ENCODE measurements at places on chromosomes 7 and 10. TPM values are rescaled to one million over a fixed set of nuclear protein-coding genes. Genes with fewer than 3 reads are reported as not detected.

- H3K4me3 ChIP-seq: no peak overlapping the region
- no peak for DNase-seq
- H3K4me1 ChIP-seq: no peaks in the 10 kb centered on the region
- no peaks in the 10 kb centered on the region for H3K27me3 ChIP-seq
- H3K27ac ChIP-seq: no peak overlapping the region
Measured at GRCh38 chr10:100128951-100129350, 47.3 kb upstream of the CPN1 start.

PLAC9 gene
- 24.1 TPM for total RNA-seq

GRCh38 chr10:103667356-103667755 lies 173.9 kb downstream of the NEURL1 start:
- H3K36me3 ChIP-seq: no peaks in the 10 kb centered on the region
- no peak for DNase-seq
- H3K4me1 ChIP-seq: peaks cover 41% of the 10 kb centered on the region
- H3K27me3 ChIP-seq: no peaks in the 10 kb centered on the region
- peak overlapping the region; percentile 25 for H3K27ac ChIP-seq

MLXIPL gene
- 11.1 TPM for total RNA-seq

GRCh38 chr7:138835087-138835486 lies 37.1 kb upstream of the ATP6V0A4 start:
- H3K4me3 ChIP-seq: no peak overlapping the region
- no peaks in the 10 kb centered on the region for H3K36me3 ChIP-seq
- DNase-seq: no peak
- peaks cover 7% of the 10 kb centered on the region for H3K4me1 ChIP-seq
- H3K27ac ChIP-seq: no peak overlapping the region

GRCh38 chr7:149791-150636 lies 42.4 kb upstream of the FAM20C start:
- H3K27ac ChIP-seq: peak overlapping the region; percentile 99
- H3K4me3 ChIP-seq: peak overlapping the region; percentile 77
- peak; percentile 91 for DNase-seq
- peaks cover 11% of the 10 kb centered on the region for H3K4me1 ChIP-seq

DNA sequence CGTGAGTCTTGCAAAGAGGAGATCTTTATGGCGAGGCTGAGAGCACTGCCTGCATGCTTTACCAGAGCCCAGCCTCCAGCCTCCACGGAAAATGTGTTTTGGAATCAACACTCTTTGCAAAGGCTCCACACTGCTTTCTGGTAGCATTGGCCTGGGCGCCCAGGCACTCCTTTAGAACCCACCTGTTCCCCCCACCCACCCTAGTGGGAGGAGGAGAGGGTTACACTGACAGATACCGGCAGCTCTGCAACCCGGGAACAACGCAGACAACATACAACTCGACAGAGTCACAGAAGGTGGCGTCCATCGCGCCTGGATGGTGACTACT lies 5.5 kb upstream of the MNX1 start:
- H3K4me3 ChIP-seq: no peak overlapping the region
- H3K27me3 ChIP-seq: peaks cover 98% of the 10 kb centered on the region
- DNase-seq: peak; percentile 19
- H3K4me1 ChIP-seq: peaks cover 14% of the 10 kb centered on the region
- no peaks in the 10 kb centered on the region for H3K36me3 ChIP-seq

GRCh38 chr7:96508371-96508770 lies 186.5 kb upstream of the SLC25A13 start:
- no peaks in the 10 kb centered on the region for H3K4me1 ChIP-seq
- H3K27me3 ChIP-seq: no peaks in the 10 kb centered on the region
- H3K4me3 ChIP-seq: no peak overlapping the region

- peaks cover 14% of the 10 kb centered on the region for H3K4me1 ChIP-seq
- DNase-seq: no peak
- H3K27ac ChIP-seq: no peak overlapping the region
Measured at GRCh38 chr10:129973674-129974059, 9.6 kb upstream of the EBF3 start.

ATP6V0A4 gene
- total RNA-seq: 2.4 TPM

DMBT1 gene
- total RNA-seq: 78.6 TPM

- no peak for DNase-seq
- peaks cover 21% of the 10 kb centered on the region for H3K27me3 ChIP-seq
- H3K4me3 ChIP-seq: no peak overlapping the region
- H3K36me3 ChIP-seq: no peaks in the 10 kb centered on the region
- H3K4me1 ChIP-seq: no peaks in the 10 kb centered on the region
Measured at GRCh38 chr10:1605999-1606940, 131.1 kb downstream of the ADARB2 start.

DNA sequence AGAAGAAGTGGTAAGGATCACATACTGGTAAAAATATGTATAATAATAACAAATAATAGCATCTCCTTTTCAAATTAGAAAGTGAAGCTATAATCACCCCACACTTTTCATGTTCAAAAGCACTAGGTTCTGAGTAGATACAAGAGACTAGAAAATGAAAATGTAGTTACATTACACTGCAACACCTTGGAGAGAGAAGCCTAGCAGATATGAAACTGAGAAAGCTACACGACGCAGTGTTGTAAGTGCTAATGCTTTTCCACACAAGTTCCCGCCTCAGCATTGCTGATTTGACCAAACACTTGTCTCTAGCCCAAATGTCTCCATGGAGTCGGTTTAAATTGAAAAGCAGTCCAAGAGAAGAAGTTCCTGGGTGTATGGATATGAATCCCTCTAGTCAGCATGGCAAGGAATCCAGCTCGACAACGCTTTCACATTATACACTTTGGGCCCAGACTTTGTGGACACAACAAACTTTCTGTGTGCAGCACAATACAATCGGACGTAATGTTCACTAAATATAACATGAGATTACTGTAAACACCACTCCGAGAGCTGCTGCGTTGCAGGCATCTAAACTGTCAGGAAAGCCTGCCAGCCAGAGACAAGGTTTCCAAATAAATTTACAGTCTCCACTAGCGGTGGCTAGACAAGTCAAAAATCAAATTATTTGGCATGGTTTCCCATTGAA lies 1.7 kb downstream of the PDE1C start:
- DNase-seq: no peak
- no peaks in the 10 kb centered on the region for H3K4me1 ChIP-seq
- H3K27me3 ChIP-seq: peaks cover 16% of the 10 kb centered on the region

DNA sequence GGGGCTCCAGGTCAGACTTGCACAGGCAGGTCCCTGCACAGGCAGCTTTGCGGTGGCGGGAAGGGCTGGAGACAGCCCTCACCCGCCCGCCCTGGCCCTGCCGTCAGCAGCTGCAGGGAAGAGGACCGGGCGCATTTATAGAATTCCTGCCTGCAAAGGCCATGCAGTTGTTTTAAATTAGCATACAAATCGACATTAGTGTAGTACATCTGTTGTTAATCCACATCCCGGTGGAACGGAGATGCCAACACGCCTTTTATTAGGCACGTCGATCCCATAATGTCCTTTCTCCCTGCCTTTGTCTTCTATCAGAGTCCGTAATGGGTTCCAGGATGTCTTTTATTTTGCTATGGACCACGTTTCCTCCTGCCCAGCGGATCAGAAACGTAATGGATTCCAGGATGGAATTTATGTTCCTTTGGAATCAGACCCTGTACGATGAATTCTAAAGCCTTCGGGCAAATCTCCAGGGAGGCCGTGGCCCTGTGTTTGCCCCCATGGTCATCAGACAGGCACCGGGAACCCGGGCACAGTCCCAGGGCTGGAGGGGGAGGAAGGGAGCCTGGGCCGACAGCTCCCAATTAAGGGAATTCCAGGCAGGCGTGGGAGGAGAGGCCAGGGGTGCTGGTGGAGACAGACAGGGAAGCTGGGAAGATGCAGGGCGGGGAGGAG lies 123.9 kb downstream of the COL26A1 start:
- no peak overlapping the region for H3K4me3 ChIP-seq

GRCh38 chr7:29563590-29564495 lies at the start of gene PRR15:
Gene PRR15, plus strand, starts transcription at chr7:29563835. Its CDS starts 2,495 bp downstream, at chr7:29566330.
- H3K27me3 ChIP-seq: peaks cover 74% of the 10 kb centered on the region
- no peak for DNase-seq
- no peak within 1 kb of the TSS for H3K27ac ChIP-seq
- peak within 1 kb of the TSS; percentile 53 for H3K4me3 ChIP-seq
- H3K4me1 ChIP-seq: peaks cover 35% of the 10 kb centered on the region

ENTPD1 gene
- 64.6 TPM for total RNA-seq

CYP3A7 gene
- 1.6 TPM for total RNA-seq

GRCh38 chr7:30975256-30975899 lies 11.6 kb downstream of the GHRHR start:
- no peak overlapping the region for H3K27ac ChIP-seq
- H3K27me3 ChIP-seq: no peaks in the 10 kb centered on the region
- H3K36me3 ChIP-seq: no peaks in the 10 kb centered on the region
- DNase-seq: no peak
- H3K4me3 ChIP-seq: no peak overlapping the region

- H3K27me3 ChIP-seq: no peaks in the 10 kb centered on the region
- no peak for DNase-seq
- H3K4me3 ChIP-seq: no peak overlapping the region
- no peaks in the 10 kb centered on the region for H3K36me3 ChIP-seq
- peaks cover 6% of the 10 kb centered on the region for H3K4me1 ChIP-seq
Measured at GRCh38 chr10:97508342-97508741, 9.6 kb downstream of the UBTD1 start.

TNRC18 gene
- 118 TPM for total RNA-seq

GRCh38 chr10:103102195-103102594 lies 90.9 kb downstream of the NT5C2 start:
- no peak overlapping the region for H3K27ac ChIP-seq
- no peaks in the 10 kb centered on the region for H3K4me1 ChIP-seq
- peaks cover 90% of the 10 kb centered on the region for H3K36me3 ChIP-seq

- no peaks in the 10 kb centered on the region for H3K27me3 ChIP-seq
- no peaks in the 10 kb centered on the region for H3K4me1 ChIP-seq
- peak; percentile 15 for DNase-seq
- H3K36me3 ChIP-seq: no peaks in the 10 kb centered on the region
Measured at GRCh38 chr10:46232666-46233065, 54.1 kb upstream of the ANTXRL start.

ANKRD1 gene
- total RNA-seq: 156 TPM

DNA sequence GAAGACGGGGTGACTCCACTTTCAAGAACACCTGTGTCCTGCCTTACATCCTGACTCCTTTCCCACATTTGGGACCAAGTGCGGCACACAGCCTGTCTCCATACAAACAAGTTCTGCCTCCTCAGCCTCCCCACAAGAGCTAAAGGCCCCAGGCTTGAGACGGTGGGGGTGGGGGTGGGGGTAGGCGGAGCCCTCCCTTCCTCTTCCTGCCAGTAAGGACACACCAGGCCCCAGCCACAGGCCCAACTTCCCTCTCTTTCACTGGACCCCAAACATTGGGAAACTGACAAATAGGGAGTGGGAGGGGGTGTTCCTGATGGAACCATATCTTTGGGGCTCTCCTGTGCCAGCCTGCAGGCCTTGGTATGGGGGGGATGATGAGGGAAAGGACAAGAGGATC lies 4.6 kb downstream of the CDK5 start:
- H3K36me3 ChIP-seq: no peaks in the 10 kb centered on the region
- no peak overlapping the region for H3K27ac ChIP-seq
- no peak for DNase-seq
- H3K4me3 ChIP-seq: no peak overlapping the region
- H3K27me3 ChIP-seq: no peaks in the 10 kb centered on the region

DNA sequence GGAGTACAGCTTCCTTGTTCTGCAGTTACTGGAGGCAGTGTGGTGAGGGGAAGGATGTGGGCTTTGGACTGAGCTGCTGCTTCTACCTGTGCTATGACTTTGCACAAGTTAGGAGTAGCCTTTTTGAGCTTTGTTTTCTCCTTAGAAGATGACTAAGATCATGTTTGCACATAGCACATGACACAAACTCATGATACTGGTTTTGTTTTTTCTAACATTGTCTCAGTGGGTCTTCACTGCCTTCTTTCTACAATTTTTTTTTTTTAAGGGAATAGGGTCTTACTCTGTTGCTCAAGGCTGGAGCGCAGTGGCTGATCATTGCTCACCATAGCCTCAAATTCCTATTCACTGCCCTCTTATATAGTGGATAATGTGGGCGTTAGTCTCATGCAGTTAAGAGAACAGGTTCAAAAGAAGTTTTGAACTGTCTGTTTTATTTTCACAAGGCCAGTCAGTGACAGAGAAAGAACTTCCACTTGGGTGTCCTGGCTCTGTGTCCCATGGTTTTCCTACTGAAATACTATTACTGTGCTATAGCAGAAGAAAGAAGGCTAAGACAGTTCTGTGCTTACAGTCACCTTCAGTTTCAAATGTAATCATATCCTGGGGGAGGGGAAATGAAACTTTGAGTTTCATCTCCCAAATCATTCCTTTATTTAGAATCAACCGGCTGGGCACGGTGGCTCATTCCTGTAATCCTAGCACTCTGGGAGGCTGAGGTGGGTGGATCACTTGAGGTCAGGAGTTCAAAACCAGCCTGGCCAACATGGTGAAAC lies 72.0 kb downstream of the KAT6B start:
- H3K27me3 ChIP-seq: no peaks in the 10 kb centered on the region
- H3K4me1 ChIP-seq: peaks cover 29% of the 10 kb centered on the region
- H3K4me3 ChIP-seq: no peak overlapping the region
- no peak overlapping the region for H3K27ac ChIP-seq
- DNase-seq: no peak

- H3K27ac ChIP-seq: no peak overlapping the region
- no peak for DNase-seq
- no peaks in the 10 kb centered on the region for H3K4me1 ChIP-seq
- no peak overlapping the region for H3K4me3 ChIP-seq
- no peaks in the 10 kb centered on the region for H3K36me3 ChIP-seq
Measured at GRCh38 chr7:33614357-33615117, 290.8 kb upstream of the BMPER start.

GRCh38 chr10:74906611-74907198 lies 80.3 kb downstream of the KAT6B start:
- H3K27ac ChIP-seq: no peak overlapping the region
- H3K4me3 ChIP-seq: no peak overlapping the region
- no peaks in the 10 kb centered on the region for H3K27me3 ChIP-seq
- H3K36me3 ChIP-seq: no peaks in the 10 kb centered on the region

DNA sequence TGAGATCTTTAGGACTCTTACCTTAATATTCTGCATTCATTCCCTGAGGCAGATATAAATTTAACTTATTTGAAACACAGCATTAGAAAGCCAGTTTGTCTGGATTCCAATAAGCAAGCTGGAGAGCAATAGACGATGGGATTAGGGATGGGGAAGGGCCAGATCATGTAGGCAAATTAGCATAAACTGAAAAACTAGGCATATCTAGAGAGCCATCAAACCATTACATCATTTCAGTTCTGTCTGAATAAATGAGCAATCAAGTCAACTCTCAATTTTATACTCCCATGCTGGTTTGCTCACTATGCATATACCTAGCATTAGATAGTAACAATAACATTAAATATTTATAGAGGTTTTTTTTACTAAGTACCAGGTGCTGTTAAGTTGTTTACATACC lies 583.6 kb upstream of the LRRN3 start:
- H3K27ac ChIP-seq: no peak overlapping the region
- no peaks in the 10 kb centered on the region for H3K4me1 ChIP-seq
- H3K4me3 ChIP-seq: no peak overlapping the region

ZNF853 gene
- total RNA-seq: 5.2 TPM

METTL27 gene
- total RNA-seq: 2.3 TPM

UBTD1 gene
- 37.5 TPM for total RNA-seq

- no peak for DNase-seq
- H3K27me3 ChIP-seq: no peaks in the 10 kb centered on the region
- H3K4me1 ChIP-seq: no peaks in the 10 kb centered on the region
- H3K27ac ChIP-seq: no peak overlapping the region
- H3K36me3 ChIP-seq: no peaks in the 10 kb centered on the region
Measured at GRCh38 chr10:61068471-61068870, 124.5 kb upstream of the RHOBTB1 start.

- DNase-seq: no peak
- no peak overlapping the region for H3K4me3 ChIP-seq
- no peaks in the 10 kb centered on the region for H3K36me3 ChIP-seq
Measured at GRCh38 chr10:2798336-2799022, 268.9 kb upstream of the PFKP start.
